ENCODE measurements at places on chromosomes 2 and 18.

DNA sequence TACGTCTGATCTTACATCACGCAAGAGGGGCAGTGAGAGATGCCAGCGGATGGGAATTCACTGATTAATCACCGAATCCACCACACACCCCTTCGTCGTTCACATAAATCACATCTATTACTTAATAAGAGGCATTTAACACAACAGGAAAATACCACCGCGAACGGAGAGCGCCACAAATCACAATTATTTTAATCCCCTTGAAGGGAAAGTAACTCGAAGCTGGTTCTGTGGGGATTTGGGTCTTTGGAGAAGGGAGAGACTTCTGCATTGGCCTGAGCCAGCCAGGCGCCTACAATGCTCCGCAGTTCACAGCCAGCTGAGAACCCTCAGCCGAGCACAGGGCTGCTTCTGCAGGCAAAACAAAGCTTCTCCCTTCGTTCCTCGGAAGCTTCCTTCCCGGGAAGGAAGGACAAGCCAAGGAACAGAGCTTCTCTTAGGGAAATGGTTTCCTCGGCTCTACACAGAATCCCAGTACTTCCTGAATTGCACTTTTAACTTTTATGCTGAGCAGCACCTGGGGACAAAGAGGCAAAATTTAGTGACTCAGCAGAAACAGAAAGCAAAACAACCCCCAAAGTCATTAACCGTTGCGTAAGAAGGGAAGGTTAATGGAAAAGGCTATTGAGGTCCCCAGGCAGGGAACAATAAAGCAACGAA, at the start of gene LRP1B:
Gene LRP1B (minus strand): TSS at position 7 of the 660 bp plus-strand sequence. CDS start 287 bp downstream, outside the sequence.
- peak; percentile 30 for DNase-seq

- peak; percentile 98 for DNase-seq
Observed at GRCh38 chr2:99448556-99448955, 41.3 kb downstream of the REV1 start.

GRCh38 chr18:63511285-63511684, 30.9 kb upstream of the SERPINB12 start:
- peak; percentile 80 for DNase-seq

- DNase-seq: no peak
Observed at GRCh38 chr2:219086196-219086595, 25.5 kb upstream of the IHH start.

- no peak for DNase-seq
Observed at GRCh38 chr2:47072018-47072691, 83.0 kb downstream of the STPG4 start.

- peak; percentile 96 for DNase-seq
Observed at GRCh38 chr2:18209934-18210639, 331.6 kb downstream of the KCNS3 start.

DNA sequence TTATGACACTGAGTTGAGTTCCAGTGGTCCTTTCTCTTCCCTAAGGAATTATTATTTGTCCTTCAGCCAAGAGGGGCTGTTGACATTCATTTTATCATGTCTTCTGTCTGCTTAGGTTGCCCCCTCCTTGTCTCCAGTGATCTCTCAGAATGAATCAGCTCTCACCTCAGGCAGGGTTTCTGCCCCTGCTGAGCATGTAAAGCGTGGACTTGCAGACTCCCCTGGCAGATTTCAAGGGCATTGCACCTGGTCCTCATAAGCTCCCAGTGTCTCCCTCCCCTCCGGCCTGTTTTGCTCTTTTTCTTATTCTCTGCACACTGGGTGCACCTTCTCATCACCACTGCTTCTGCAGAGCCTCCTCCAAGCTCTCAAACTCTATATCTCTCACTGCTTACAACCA, 188.4 kb downstream of the KCNS3 start:
- DNase-seq: no peak

GRCh38 chr2:69083235-69083748, 70.3 kb downstream of the ANTXR1 start:
- peak; percentile 89 for DNase-seq

- no peak for DNase-seq
Observed at GRCh38 chr2:120401275-120402066, 55.5 kb downstream of the INHBB start.

Data from bronchial epithelial cell (primary cell).